ENCODE measurements at places on chromosomes 16 and 17.

- H3K27me3 ChIP-seq = no peaks in the 10 kb centered on the region
- H3K4me3 ChIP-seq = no peak overlapping the region
- H3K36me3 ChIP-seq = no peaks in the 10 kb centered on the region
These were observed 19.7 kb downstream of the MAP2K6 start for GRCh38 chr17:69434164-69434579.

- H3K27ac ChIP-seq = no peak overlapping the region
- no peak for DNase-seq
- H3K4me1 ChIP-seq = peaks cover 36% of the 10 kb centered on the region
- H3K4me3 ChIP-seq = no peak overlapping the region
These were observed 2.1 kb downstream of the TEPSIN start for GRCh38 chr17:81236784-81237183.

DNA sequence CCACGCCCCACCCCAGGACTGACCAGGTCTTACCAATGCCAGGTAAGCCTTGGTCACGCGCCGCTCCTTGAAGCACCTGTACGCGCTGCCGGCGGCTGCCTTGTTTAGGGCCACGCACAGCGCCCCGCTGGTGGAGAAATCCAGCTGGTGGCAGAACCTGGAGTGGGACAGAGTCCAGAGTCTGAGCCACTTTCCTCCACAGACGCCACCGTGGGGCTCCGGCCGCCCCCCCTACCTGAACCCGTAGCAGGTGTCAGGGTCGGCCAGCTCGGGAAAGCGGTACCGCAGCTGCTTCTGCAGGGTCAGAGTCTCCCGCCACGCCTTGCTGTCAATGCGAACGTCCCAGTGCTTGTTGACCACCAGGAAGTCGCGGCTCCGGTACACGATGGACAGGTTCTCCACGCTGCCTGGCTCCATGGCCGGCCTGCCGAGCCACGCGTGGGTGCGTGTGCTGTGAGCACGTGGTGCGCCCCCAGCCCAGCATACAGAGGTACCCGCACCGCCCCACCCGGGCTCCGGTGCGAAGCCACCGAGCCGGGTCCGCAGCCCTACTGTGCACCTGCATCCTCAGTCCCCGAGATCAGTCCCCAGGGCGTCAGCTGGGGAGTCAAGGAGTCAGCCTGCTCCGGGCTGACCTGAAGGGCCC, 737 bp downstream of the RPUSD1 start:
- H3K4me1 ChIP-seq = peaks cover 18% of the 10 kb centered on the region
- peak; percentile 25 for DNase-seq
- H3K36me3 ChIP-seq = peaks cover 16% of the 10 kb centered on the region
- peak overlapping the region; percentile 64 for H3K27ac ChIP-seq

- no peaks in the 10 kb centered on the region for H3K27me3 ChIP-seq
- peaks cover 33% of the 10 kb centered on the region for H3K4me1 ChIP-seq
- peak overlapping the region; percentile 95 for H3K4me3 ChIP-seq
- H3K36me3 ChIP-seq = peaks cover 52% of the 10 kb centered on the region
These were observed 845 bp upstream of the ALDOA start for GRCh38 chr16:30064729-30065101.

- H3K27ac ChIP-seq = no peak overlapping the region
- no peaks in the 10 kb centered on the region for H3K36me3 ChIP-seq
- peaks cover 28% of the 10 kb centered on the region for H3K4me1 ChIP-seq
- H3K4me3 ChIP-seq = no peak overlapping the region
- H3K27me3 ChIP-seq = peaks cover 9% of the 10 kb centered on the region
These were observed 95.8 kb downstream of the IRF8 start for GRCh38 chr16:85994492-85995490.

- no peak overlapping the region for H3K4me3 ChIP-seq
- H3K27ac ChIP-seq = no peak overlapping the region
- H3K27me3 ChIP-seq = no peaks in the 10 kb centered on the region
- DNase-seq = no peak
- H3K36me3 ChIP-seq = peaks cover 54% of the 10 kb centered on the region
These were observed 50.6 kb downstream of the MED13 start for GRCh38 chr17:62014526-62014925.

GRCh38 chr16:17445421-17445820, 25.3 kb downstream of the XYLT1 start:
- H3K36me3 ChIP-seq = peaks cover 34% of the 10 kb centered on the region
- no peaks in the 10 kb centered on the region for H3K27me3 ChIP-seq
- no peak overlapping the region for H3K27ac ChIP-seq
- peaks cover 42% of the 10 kb centered on the region for H3K4me1 ChIP-seq
- no peak overlapping the region for H3K4me3 ChIP-seq
- DNase-seq = no peak

- no peaks in the 10 kb centered on the region for H3K36me3 ChIP-seq
- peaks cover 37% of the 10 kb centered on the region for H3K27me3 ChIP-seq
- no peak overlapping the region for H3K27ac ChIP-seq
- no peaks in the 10 kb centered on the region for H3K4me1 ChIP-seq
- no peak overlapping the region for H3K4me3 ChIP-seq
These were observed 222.3 kb upstream of the TNRC6C start for GRCh38 chr17:77736199-77736585.

- no peaks in the 10 kb centered on the region for H3K36me3 ChIP-seq
- no peak for DNase-seq
- H3K4me3 ChIP-seq = no peak overlapping the region
- no peaks in the 10 kb centered on the region for H3K27me3 ChIP-seq
- no peak overlapping the region for H3K27ac ChIP-seq
- no peaks in the 10 kb centered on the region for H3K4me1 ChIP-seq
These were observed 53.6 kb downstream of the CDH11 start for GRCh38 chr16:65068151-65068740.

DNA sequence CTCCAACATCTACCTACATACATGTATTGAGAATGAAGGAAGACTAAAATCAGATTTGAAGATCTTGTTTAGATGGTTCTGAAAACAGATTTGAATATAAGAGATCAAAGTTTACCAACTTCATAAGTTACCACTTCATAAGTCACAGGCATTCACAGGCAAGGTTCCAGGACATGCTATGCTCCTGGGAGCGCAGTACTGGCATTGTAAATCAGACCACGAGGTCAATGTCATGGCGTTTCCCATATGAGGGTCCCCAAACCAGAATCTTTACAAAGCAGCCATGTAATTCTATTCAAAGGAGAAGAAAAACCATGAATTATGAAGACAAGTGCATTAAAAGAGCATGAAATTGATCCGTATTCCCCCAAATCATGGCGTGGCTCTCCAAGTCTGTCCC, 3.0 kb downstream of the CDH11 start:
- H3K4me3 ChIP-seq = no peak overlapping the region
- H3K27me3 ChIP-seq = peaks cover 24% of the 10 kb centered on the region
- no peaks in the 10 kb centered on the region for H3K4me1 ChIP-seq
- H3K27ac ChIP-seq = no peak overlapping the region
- DNase-seq = no peak

Measured in activated CD4-positive, alpha-beta memory T cell treated with anti-CD3 and anti-CD28 coated beads, Interleukin-2, amount 10 ng/mL, durations not matched to agents 7 days and 5 days (primary cell).